ENCODE measurements at places on chromosomes 2 and 18.

DNA sequence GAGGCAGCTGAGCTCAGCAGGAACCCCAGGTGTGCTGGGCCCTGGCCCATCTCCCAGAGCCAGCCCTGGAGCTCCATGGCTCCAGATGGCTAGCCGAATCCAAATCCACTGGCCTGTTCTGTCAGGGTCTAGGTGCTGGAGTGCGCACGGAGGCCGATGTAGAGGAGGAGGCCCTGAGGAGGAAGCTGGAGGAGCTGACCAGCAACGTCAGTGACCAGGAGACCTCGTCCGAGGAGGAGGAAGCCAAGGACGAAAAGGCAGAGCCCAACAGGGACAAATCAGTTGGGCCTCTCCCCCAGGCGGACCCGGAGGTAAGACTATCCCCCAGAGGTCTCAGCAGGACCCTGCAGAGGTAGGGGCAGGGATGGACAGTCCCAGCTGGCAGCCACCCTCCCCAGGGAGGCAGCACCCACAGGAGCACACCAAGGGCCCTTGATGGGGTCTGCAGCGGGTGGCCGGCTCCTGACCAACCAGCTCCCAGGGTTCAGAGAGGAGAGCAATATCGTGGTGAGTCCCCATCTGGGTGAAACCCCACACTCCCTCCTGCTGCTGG lies 26.1 kb upstream of the PRLH start:
- no peak for DNase-seq

DNA sequence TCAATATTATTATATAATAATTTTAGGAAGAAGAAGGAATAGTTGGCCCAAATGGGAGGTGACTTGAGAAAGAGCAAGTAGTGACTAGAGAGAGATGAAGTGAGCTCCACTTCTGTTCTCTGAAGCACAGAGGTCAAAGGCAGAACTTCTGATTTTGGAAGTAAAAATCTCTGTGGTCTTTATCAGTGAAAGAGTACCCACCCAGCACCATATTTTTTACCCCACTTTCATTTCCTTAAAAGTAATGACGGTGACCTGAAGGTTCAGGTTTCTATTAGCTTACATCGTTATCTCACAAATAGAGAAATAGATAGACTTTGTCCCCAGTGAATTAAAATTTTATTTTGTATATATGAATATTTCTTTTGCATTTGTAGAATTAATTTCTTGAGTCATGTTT lies 95.3 kb downstream of the CDH7 start:
- no peak for DNase-seq

DNA sequence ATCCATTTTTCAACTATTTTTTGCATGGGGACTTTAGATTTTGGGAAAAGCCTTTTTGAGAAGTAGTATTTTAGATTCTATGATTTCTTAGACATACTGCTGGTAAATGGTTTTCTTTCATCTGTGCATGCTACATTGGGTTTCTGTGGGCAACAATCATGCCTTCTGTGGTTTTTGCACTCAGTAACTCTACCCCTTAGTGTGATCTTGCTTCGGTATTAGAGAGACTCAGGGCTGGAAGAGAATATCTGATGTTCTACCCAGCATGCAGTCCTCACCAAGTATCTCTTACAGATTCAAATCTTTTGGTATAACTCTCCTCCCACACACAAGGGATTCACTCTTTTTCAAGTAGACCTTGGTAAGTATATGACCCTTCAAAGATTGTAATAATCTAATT lies 183.0 kb downstream of the PMAIP1 start:
- DNase-seq: no peak

DNA sequence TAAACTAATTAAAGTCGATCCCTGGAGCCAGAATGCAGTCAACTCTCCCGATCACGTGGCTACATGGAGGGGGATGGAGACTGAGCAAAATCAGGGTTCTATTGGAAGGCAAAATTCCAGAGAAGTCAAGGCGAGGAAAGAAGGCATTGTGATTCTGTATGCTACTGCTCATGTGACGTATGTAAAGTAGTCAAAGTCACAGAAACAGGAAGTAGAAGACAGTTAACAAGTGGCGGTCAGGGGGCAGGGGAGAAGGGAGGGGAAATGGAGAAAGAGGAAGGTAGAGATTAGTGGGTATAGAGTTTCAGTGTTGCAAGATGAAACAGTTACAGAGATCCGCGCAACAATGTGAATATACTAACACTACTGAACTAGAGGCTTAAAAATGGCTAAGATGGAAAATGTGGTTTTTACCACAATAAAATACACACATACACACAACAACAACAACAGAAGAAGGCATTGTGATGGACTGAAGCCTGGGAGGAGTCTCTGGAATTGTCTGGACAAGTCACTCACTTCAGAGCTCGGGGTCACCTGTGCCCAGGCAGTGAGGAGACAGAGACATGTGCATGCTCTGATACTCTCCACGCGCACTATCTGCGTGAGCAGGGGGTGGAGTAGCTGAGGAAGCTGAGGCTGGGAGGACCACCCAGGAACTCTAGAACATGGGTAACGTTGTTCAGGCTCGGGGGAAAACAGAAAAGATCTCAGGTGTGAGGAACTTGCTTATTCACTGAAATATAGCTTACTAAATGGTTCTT lies 89.9 kb upstream of the CDCA7 start:
- DNase-seq: no peak

DNA sequence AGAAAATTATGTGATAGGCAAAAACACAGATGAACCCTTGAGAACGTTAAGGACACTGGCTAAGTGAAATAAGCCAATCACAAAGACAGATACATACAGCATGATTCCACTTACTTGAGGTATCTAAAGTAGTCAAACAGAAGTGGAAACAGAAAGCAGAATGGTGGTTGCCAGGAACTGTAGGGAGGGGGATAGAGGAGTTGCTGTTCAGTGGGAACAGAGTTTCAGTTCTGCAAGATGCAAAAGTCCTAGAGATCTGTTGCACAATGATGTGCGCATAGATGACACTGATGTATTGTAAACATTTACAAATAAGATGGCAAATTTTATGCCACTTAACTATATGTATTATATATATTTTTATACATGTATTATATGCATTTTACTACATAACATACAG lies 59.7 kb downstream of the POLE4 start:
- no peak for DNase-seq

Measured in urinary bladder (tissue), 4 donors.